ENCODE measurements at places on chromosomes 7 and 10. TPM values are rescaled to one million over a fixed set of nuclear protein-coding genes. Genes with fewer than 3 reads are reported as not detected.

DNA sequence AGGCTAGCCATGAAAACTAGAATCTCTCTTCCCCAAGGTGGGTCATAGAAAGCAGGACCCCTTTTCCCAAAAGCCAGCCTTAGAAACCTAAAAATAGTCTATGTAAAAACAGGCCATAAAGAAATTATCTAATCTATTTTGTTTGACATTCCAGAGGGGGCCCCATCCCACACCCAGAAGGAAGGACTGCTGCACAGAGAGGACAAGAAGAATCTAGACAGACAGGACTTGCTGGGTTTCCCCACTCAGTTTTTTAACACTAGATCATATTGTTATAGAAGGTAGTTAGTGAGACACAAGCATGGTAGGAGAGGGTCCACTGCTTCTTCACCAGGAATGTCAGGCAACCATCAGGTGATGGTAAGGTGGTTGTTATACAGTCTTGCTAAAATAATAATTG lies 357.0 kb downstream of the LRRTM3 start:
- no peak for DNase-seq

GRCh38 chr10:63883861-63884260 lies 362.7 kb downstream of the REEP3 start:
- no peak for DNase-seq

DNA sequence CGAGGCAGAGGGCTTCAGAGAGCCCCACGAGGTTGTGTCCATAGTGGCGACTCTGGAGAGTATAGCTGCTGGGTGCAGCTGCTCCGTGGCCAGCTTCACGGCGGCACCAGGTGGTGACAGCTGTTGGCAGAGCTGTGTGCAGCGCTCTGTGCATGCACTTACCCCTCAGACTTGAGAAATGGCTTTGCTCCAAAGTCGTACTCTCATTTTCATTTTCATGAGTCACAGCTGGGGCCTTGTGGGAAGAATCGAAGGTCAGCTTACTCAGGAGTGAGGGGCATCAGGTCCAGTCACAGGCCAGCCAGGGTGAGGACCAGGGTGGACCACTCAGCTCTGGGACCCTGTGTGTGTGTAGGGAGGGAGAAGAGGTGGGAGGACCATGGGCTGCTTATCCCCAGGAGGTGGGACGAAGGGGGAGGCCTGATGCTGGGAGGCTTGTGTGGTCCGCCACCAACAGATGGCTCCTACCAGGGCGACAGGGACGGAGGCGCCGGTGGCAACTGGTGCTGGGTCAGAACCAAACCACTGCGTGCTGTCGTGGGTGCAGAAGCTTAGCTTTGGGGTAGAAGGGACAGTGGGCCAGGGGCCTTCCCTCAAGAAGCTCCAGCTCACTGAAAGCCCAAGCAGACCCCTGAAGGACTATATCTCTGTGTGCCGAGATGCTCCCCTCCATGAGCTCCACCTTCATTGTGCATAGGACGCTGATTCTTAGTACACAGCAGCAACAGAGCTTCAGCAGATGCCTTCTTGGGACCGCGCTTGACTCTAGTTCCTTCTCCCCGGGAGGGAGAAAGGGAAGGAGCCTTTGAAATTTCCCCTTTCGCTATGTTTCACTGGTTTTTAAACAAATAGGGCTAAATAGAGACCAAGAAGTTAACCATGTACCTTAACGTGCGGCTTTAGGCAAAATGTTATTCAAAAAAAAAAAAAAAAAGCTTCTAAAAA lies 225.0 kb downstream of the CELF2 start:
- DNase-seq: peak; percentile 26

Gene MOGAT3
- 1.4 TPM for polyA plus RNA-seq

DNA sequence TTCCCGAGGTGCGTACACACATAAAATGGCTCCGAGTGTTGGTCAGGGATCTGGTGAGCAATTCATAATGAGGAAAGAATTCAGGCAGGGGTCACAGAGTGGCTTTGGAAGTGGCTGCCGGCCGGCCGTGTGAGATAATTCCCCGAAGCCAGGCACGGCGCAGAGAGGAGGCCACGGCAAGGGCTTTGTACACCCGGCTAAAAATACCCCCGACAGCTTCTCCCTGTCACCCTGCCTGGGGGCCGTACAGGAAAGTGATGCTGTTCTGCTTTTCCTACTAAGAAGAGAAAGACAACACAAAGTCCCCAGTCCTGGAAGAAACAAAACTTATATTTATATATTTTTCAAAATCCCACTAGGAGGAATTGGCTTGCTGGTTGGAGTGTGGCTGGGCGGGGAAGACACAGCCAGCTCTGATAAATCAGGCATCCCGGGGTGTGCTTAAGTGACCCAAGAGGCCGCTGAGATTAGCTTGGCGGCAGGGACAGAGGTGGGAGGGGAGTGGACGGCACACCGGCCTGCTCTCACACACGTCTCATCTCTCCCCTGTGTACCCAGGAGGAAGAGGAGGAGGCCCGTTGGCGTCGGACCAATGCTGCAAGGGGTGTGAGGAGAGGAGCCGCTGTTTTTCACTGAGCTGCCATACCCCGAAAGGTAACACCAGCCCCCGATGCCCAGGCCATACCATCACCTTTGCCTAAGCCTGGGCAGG lies 70.5 kb downstream of the ZMIZ1 start:
- DNase-seq: no peak

DNA sequence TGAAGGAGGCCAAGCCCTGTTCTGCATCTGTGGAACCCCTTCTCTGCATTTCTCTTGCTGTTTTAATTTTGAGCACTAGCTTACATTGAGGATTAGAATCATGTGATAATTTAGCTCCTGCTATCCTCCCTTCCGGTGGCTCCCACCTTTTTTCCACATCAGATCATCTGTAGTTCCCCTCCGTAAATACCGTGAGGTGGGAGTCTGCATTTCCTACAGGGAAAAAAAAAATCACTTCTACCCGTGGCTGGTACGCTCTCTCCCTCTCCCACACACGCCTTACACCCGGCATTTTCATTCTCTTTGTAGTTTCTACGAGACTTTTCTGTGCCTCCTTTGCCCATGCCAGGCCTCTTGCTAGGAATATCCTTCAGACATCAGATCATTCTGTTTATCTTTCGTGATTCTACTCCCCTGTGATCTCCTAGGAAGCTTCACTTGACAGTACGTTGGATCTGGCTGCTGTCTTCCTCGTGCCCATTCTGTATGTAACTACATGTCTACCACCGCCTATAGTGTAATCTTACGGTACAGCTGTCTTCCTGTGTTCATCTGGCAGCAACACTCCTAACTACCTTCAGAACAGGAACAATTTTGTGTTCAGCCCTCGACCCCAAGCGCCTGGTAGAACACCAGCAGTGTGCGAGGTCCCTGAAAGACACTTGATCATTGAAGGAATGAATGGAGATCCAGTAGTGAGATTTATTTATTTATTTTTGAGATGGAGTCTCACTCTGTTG lies 41.7 kb upstream of the OCM start:
- no peak for DNase-seq

Gene RGR
- not detected for polyA plus RNA-seq

DNA sequence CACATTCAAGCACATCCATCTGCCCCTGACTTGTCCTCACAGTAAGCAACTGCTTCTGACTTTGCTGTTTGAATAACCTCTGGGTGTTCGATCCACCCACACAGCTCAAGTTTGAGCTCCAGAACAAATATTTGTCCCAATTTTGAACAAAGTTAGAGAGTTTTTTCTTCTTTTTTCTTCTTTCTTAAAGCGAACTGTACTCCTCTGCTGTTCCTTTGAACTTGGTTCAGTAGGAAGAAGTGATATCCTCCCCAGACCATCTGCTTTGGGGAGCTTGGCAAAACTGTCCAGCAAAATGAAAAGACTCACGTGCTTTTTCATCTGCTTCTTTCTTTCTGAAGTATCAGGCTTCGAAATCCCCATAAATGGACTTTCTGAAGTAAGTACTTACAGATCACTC lies at the start of gene ITIH2:
Gene ITIH2, plus strand, starts transcription at position 177 of the 400 bp plus-strand sequence. Its CDS starts 119 bp downstream, at position 296.
- no peak for DNase-seq

GRCh38 chr10:109306698-109307097 lies 616.6 kb downstream of the XPNPEP1 start:
- no peak for DNase-seq

DNA sequence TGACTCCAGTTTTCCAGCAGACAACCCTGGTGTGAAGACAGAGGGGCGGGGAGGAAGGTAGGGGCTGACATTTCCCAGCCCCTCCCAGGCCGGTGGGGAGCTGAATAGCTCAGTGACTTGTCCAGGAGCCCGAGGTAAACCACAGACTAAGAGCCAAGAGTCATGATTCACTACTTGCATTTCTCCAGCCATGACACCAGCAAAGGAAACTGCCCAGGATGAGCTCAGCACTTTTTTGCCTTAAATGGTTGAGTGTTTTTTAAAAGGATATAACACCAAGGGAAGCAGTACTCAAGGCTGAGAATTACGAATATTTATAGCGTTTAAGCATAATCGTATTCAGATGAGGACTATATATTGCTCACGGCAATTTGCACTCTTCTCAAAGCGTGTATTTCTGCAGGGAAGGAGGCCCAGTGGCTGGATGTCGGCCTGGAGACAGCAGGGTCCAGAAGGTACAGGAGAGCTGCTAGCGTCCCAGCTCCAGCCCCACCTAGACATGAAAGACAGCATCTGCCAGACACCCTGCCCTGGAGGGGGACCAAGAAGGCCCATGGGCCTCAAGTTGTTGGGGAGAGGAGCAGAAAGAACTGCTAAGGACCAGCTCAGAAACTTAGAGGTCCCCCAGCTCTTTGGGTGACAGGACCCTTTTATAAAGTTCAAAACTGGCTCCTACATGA lies 141.4 kb downstream of the GRID1 start:
- no peak for DNase-seq

- no peak for DNase-seq
Observed at GRCh38 chr7:91089382-91089963, 174.8 kb upstream of the FZD1 start.

Gene LRRN3
- 4.8 TPM for polyA plus RNA-seq

Gene GPR37
- polyA plus RNA-seq: 1.2 TPM

DNA sequence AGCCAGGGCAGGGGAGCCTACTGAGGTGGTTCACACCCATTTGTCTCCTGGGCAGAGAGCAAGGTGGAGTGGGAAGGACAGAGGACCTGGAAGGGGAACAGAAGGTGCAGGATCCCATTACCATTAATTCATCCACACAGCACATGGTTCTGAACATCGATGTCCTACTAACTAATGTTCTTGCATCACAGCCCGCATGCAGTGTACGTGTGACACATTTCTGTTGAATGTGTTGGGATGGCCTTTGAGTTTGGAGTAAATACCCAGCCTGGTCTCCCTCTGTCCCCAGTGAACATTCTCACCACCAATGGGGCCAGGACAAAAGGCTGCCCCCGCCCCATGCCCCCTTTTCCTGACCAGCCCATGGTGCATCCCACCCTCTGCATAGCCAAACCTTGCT lies 46.3 kb downstream of the FAM241B start:
- DNase-seq: no peak

Gene DENND11
- polyA plus RNA-seq: 26.8 TPM

Gene FAM131B
- polyA plus RNA-seq: 3.0 TPM

DNA sequence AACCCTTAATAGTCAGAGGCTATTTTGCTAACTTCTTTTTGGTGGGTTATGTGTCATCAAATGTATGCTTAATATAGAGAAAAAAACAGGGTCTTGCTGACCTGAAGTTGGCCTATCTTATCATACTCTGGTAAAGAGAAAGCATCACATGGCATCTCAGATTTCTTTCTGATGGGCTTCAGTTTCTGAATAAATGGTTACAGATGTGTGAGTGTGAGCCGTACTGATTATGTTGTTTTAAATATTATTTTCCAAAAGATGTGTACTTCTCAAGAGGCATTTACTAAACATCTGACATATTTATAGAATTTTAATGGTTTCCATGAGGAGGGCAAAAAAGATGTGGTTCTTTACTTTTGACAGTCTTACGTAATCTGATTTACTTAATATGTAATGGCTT lies 28.4 kb downstream of the BBS9 start:
- no peak for DNase-seq

Gene PLAC9
- 20.1 TPM for polyA plus RNA-seq

Gene TMEM236
- polyA plus RNA-seq: 0.50 TPM

DNA sequence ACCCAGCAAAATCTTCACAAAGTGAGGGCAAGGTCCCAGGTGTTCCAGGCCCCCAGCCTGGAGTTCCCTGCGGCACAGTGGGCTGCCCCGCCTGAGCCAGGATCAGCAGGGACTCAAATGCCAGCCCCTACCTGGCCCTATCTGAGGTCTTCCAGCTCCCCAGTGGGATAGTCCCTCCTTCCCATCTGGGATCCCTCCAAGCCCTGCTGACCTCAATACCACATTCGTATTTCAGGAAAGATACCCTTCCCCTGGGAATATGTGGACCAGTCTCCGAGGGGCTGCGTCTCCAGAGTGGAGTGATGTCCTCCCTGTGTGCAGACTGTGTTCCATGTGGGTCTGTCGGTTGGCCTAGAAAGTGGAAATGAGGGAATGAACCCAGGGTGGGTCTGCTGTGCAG lies 40.9 kb downstream of the ELFN1 start:
- no peak for DNase-seq

Gene ST8SIA6
- polyA plus RNA-seq: 1.5 TPM

Gene CADPS2
- 42.6 TPM for polyA plus RNA-seq

DNA sequence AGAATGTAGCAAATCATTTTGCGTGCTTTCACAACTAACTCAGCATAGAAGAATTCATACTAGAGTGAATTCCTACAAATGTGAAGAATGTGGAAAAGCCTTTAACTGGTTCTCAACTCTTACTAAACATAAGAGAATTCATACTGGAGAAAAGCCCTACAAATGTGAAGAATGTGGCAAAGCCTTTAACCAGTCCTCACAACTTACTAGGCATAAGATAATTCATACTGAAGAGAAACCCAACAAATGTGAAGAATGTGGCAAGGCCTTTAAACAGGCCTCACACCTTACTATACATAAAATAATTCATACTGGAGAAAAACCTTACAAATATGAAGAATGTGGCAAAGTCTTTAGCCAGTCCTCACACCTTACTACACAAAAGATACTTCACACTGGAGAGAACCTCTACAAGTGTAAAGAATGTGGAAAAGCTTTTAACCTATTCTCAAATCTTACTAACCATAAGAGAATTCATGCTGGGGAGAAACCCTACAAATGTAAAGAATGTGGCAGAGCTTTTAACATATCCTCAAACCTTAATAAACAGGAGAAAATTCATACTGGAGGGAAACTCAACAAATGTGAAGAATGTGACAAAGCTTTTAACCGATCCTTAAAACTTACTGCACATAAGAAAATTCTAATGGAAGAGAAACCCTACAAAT lies 40.8 kb downstream of the ZNF107 start:
- no peak for DNase-seq

Gene EPO
- polyA plus RNA-seq: not detected

DNA sequence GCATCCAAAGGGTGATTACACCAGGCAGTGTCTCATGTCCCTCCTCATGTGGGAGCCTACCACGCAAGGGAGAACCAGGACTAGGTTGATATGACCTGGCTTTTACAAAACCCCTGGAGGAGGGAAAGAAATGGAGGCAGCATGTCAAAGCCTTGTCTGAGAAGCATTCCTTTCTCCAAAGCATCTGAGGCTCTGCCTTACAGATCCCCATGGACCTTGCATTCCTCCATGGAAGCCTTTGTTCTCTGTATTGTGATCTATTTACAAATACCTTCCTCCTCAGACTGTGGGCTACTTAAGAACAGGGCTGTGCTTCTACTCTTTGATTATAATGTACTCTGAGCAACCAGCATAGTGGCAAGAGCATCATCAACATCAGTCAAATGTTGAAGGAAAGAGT lies 197.0 kb downstream of the PLXNA4 start:
- DNase-seq: no peak

Gene AZGP1
- 54.3 TPM for polyA plus RNA-seq

GRCh38 chr7:75905785-75906604 lies 9.0 kb upstream of the POR start:
- no peak for DNase-seq

- no peak for DNase-seq
Observed at GRCh38 chr10:103852189-103852711, 3.1 kb downstream of the SH3PXD2A start.
